Fibroblast of skin of scalp (primary cell): ENCODE measurements at places on chromosomes 5 and 9.

DNA sequence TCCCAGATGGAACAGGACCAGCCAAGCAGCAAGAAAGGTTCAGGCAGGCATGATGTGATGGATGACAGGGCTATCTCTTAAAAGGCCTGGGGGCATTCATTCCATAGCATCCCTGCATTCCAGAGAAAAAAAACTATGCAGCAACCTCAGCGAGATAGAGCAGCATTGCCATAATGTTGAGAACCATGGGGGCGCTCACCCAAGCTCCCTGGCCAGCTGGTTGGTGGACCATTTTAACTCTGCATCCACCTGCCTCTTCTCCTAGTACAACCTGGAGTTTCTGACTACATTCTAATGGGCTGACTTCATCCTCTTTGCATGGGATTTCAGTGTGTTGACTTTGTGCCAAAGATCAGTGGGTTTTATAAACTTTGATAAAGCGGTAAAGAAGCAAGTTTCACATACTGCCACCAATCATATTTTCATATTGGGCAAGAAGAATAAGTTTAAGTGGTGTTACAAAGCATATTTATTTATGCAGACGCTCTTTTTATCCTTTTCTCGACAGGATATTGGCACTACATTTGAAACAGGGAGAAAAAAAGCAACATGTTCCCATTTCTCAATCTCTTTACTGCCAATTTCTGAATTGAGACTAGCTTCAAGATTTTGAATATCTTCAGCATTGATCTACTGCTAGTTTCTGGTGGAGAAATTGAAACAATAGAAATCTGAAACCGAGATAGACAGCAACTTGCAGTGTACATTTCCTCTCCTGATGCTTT is 378.3 kb upstream of the WWC1 start:
- peak; percentile 48 for DNase-seq

GRCh38 chr5:94153736-94154450 is 412.5 kb upstream of the POU5F2 start:
- DNase-seq = no peak

DNA sequence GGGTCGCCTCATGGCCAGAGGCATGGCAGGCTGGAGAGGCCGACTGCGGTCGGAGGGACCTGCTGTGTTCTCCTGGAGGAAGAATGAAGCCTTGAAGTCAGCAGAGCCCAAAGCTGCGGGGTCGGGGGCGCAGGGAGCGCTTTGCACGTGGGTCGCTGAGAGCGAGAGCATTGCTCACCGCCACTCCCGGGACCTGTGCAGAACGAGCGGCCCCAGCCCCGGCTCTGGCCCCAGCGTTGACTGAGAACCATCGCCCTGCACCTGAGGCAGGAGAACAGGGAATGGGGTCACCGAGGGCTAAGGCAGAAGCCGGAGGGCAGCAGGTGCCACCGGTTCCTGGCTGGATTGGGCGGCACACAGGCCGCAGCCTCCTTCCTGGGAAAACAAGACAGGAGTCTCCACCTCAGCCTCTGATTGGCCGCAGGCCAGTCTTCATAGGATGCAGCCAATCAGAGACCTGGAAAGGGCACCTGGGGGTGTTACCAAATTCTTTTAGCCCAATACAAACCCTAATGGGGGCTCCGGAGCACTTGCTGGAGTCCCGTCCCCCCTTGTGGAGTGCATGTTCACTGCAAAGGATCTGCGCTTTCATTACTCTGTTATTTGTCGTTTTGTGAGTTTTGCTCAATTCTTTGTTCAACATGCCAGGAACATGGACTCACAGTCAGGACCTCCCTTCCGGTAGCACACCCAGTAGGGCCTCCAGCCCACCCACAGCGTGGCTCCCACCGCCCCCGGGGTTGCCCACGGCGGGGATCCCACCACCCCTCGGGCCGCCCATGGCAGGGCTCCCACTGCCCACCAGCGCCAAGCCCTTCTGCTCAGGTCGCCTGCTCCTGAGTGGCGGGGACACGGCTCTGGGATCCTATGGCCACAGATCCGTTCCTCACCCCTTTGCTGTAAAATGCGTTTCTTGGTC is 24.7 kb upstream of the SLC6A19 start:
- no peak for DNase-seq

DNA sequence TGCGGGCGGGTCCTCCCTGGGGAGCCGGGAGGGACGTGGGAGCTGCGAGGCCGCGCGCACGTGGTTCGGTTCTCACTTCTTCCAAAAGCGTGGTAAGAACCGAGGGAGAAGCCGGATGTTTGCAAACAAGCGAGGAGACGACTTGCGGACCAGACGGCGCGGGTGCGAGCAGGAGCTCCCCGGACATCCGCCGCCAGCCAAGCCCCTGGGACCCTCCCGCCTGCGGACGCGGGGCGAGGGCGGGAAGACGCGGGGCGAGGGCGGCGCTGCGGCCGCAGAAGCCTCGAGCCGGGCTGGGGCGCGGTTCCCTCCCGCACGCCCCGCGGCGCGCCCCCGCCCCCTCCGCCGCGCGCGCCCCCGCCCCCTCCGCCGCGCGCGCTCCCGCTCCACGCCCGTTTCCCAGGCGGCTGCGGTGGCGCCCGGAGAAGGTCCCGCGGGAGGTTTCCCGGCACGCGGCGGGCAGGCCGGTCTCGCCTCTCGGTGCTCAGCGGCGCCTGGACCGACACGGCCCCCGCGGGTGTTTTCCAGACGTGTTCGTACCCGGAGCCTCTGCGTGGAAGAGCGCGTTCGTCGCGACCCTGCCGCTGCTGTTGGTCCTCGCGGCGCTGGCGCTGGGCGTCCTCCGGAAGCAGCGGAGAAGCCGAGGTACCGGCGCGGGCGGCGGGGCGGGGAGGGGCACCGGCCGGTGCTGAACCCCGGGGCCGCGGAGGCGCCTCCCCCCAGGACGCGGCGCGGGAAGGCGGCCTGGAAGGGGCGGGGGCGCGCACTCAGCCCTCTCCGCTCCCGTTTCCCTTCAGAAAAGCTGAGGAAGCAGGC is 12.8 kb downstream of the BTNL9 start:
- DNase-seq = peak; percentile 5

- no peak for DNase-seq
Measured at GRCh38 chr5:55140908-55141665, 18.9 kb upstream of the GPX8 start.

DNA sequence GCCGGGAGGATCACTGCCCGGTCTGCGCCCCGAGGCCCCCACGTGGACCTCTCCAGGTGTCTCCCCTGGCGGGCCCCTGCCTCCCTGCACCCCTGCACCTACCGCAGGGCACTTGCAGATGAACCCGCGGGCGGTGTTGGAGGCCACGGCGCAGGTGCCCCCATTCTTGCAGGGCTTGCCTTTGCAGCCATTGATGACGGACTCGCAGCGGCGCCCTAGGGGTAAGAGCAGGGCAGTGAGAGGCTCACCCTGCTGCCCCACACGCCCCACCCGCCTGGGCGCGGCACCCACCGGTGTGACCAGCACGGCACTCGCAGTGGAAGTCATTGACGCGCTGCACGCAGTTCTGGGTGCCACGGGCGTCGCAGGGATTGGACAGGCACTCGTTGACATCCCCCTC is 23.6 kb upstream of the SEC16A start:
- no peak for DNase-seq

DNA sequence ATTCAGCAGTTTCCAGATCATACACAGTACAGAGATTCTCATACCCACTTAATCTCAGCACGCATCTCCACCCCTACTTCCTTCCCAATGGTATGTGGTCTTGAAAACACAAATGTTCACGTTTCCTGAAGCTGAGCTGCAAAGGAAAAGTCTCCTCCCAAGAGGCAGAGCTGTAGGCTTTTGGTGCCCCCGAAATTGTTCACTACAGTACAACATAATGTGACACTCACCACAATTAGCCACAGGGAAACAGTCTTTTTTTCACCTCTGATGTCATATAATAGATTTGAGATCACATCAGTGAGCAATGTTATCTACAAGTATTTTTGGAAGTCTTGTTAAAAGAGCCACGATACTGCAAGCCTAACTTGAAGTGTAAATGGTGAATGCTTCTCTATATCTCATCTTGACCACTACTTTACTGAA is 40.2 kb downstream of the NFIB start:
- no peak for DNase-seq

- DNase-seq = peak; percentile 92
Measured at GRCh38 chr5:33257807-33258429, 182.8 kb upstream of the TARS1 start.

- no peak for DNase-seq
Measured at GRCh38 chr5:89097103-89097502, 214.1 kb upstream of the MEF2C start.
